A673 (cell line): ENCODE measurements at places on chromosomes 6 and 20.
A peak's percentile ranks its signal among the peaks of the same experiment; 100 is the strongest.

- DNase-seq = no peak
Measured at GRCh38 chr6:30839671-30840070, 44.6 kb upstream of the DDR1 start.

- DNase-seq = peak; percentile 7
Measured at GRCh38 chr6:128848212-128848935, 34.6 kb upstream of the LAMA2 start.

DNA sequence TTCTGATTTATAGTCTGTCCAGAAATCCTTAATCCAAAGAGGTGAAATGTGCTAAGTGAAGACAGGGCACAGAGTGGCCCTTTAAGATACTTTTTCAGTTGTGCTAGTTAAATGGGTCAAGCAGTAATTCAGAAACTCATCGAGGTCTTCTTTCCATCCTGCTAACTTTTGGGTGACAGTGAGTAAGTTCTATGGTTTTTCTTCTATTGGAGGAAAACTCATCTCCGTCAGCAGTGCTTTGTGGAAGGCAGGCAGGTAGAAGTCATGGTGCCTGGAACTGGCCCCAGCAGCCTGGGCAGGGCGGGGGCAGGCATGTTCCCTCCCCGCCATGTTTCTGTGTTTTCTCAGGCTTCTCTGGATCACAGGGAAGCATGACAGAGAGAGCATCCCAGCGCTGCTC, 66.5 kb upstream of the SCP2D1 start:
- DNase-seq = no peak

DNA sequence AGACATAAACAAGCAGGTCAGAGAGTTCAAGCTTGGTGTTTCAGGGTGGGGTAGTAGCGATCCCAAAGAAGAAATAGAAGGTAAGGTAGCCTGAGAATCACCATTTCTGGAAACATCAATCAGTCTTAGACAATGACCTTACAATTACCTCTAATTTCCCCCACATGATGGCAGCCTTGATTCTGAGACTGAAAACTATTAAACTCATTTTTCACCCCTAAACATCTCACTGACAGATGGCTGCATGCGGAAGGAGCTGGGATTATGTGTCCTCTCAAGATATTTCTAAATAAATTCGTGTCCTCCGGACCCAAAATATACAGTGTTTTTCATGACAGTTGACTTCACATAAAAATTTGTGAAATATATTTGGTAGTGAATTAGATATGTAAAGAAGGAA, 61.0 kb downstream of the KIF6 start:
- no peak for DNase-seq

- DNase-seq = no peak
Measured at GRCh38 chr20:63133481-63134091, 82.3 kb downstream of the YTHDF1 start.

DNA sequence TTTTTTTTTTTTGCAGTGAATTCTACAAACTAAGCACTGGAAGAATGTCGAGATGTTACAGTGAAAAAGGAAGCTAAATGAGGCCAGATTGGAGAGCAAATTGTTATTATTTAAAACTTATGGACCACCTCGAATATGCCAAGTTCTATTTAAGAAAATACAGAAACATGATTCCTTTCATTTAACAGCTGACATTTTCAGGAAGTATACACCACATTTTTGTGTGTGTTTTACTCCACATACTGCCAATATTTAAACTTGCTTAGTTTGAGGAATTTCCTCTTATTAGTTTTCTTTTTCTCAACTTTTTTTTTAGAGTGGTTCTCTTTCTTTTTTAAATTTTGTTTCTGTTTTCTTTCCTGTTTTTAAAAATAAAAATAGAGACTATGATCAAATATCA, 37.0 kb upstream of the GCLC start:
- DNase-seq = no peak

DNA sequence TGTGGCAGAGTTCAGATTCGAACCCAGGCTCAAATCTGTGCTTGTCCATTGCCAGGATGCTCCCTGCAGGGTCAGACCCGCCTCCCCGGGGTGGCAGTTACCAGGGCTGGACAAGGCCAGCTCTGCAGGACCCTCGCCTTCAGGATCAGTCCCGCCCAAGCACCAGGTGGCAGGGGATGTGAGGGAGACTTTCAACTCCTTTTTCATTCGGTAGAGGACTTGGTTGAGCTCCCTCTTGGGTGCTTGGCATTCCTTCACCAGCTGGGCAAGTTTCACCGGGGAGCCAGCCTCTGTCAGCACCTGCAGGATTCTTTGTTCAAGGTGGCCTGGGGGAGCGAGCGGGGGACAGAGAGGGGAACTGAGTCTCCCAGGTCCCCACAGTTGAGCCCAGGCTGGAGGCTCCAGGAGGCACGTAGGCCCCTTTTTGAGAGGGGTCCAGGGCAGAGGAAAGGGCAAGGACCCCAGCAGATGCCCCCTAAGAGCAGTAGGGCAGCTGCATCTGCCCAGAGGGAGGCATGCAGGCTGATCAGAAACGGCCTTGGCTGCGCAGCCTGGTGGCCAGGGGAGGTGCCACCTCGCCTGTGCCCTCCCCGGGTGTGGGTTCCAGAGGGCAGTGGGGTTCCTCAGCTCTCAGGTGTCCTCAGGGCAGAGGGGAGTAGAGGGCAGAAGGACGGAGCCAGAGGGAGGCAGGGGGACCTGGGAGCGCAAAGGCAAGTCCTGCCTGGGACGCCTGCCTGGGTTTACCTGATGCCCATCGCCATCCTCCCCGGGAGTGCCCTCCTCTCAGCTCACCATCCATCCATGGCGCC, 3.9 kb downstream of the ZBP1 start:
- no peak for DNase-seq
